ENCODE measurements at places on chromosomes 1 and 21.

GRCh38 chr1:152436593-152437496 lies 22.8 kb upstream of the CRNN start:
- DNase-seq = no peak

DNA sequence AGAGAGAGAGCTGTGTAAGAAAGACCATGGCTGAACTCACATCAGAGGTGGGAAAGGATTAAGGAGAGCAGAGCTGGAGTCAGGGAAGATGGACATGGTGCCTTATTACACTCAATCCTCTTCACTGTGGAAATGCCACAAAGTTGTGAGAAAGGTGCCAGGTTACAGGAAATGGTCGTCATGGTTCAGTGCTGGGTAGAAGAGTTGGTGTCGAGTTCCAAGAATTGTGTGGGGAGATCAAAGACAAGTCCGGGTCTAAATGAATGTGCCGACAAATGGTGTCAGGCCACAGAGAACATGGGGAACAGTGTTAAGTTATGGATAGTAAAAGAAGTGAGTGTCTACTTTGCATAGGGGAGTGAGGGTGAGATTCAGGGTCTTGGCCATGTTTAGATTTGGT lies 40.9 kb downstream of the LAMC2 start:
- no peak for DNase-seq

DNA sequence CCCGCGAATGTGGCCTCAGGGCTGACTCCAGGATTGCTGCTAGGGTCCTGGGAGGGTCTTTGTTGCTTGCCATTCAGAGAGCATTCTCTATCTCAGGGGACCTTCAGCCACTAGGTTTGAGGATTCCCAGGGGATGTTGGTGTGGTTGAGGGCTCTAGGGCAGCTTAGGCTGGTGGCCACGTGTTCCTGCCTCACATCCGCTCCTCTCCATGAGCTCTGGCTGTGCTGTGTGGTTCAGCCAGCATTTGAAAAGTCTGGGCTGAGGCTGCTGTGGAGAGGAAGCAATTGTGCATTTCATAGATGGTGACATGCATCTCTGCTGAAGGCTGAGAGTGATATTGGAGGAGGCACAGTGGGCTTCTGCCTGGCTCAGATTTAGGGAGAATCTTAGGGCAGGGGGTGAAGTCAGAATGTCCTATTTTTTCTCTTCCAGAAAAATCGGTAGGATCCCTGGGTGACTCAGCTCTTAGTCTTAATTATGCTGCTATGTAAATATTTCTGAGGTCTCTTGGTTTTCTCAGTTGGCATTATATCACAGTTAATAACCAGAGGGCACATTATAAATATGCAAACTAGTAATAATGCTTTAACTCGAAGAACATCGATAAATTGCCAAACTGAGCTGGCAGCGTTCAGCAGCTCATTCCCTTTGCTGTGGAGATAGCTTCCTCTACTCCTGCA lies 182.3 kb downstream of the CAMTA1 start:
- no peak for DNase-seq

DNA sequence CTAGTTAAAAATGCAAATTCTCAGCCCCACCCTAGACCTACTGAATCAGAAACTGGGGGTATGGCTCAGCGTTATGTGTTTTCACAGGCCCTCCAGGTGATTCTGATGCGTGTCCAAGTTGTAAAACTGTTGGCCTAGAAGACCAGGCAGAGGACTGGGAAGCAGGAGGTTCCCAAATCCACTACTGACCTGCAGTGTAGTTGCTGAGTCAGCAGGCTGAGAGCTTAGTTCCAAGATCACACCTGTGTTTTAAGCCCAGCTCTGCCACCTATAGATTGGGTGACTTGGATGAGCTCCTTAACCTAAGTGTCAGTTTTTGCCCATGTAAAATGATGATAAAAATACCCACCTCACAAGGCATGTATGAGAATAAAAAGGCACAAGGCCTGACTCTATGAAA lies 4.1 kb downstream of the GRHL3 start:
- DNase-seq = no peak

GRCh38 chr1:28301368-28302174 lies 27.3 kb upstream of the MED18 start:
- no peak for DNase-seq

DNA sequence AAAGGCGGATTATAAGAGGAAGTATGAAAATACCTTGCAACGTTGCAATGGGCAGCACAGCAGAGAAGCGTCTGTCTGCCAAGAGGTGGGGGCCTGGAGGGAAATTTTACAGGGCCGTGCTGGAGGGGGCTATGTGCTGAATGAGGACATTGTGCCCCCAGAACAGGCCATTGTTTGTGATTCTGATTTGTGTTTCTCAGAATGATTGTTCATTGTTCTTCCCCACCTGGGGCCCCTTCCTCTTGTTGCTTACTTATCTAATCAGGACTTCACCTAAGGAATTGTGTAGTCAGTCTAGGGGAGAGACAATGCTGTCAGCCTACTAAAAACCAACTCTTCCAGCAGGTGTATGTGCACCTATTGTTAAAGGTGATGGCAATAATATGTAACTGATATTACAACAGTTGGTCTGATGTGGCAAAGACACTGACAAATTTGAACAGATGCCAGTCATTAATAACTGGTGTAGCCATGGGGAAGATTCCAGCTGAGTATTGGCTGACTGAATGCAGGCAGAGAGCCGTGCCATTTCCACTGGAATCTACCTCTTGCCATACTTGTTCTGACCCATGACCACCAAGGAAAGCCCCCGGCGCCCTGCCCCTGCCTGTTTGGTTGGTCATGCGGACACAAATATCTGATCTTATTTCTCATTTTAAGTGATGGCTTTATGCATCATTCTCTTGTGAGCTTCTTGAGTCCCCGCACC lies 45.2 kb upstream of the PSEN2 start:
- DNase-seq = no peak

GRCh38 chr1:206465951-206466350 lies 4.3 kb upstream of the IKBKE start:
- DNase-seq = no peak

GRCh38 chr1:191707288-191707687 lies 451.0 kb upstream of the RGS18 start:
- DNase-seq = no peak

GRCh38 chr1:1435106-1435903 lies at the start of gene VWA1:
Gene VWA1 (plus strand): TSS chr1:1435690. CDS start chr1:1435749, 59 bp downstream.
- peak; percentile 59 for DNase-seq

- no peak for DNase-seq
Observed at GRCh38 chr1:227459326-227459841, 104.0 kb upstream of the ZNF678 start.

DNA sequence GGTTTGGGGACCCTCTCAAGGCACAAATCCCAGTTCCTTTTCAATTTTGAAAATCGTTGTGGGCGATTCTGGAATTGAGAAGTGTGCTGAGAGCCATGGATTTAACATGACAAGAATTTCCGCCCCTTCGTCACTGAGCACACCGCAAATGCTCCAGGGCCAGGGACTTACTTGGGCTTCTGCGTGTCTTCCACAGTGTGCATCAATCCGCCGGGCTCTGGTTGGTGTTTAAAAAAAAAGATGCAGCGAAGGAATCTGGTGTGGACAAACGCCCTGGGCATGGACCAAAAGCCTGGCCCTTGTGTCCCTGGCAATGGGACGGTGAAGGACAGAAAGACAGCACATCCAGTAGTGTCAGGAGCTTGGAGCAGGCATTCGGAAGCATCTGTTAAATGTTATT lies 696 bp upstream of the CLDN14 start:
- DNase-seq = no peak

DNA sequence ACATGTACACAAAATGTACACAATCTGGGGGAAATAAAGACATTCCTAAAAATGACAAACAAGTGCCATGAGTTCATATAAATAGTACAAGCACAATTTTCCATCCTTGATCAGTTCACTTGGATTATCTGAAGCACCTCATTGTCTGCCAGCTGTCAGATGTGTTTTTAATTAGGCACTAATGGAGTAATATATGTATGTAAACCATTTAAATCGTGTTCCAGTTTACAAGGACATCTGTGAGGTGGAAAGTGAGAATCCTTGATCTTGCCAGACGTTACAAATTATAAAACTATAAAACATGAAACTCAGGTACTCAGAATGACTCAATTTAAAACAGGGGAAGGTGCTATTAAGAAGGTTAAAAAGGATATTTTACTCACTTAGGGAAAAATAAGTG lies 1312.2 kb downstream of the PLA2G4A start:
- DNase-seq = no peak

GRCh38 chr1:37682334-37682987 lies 9.9 kb upstream of the CDCA8 start:
- peak; percentile 81 for DNase-seq

- DNase-seq = peak; percentile 56
Observed at GRCh38 chr1:220690140-220691052, at the start of gene C1orf115. Gene C1orf115 (plus strand): TSS chr1:220690363. CDS start chr1:220690403, 40 bp downstream.

DNA sequence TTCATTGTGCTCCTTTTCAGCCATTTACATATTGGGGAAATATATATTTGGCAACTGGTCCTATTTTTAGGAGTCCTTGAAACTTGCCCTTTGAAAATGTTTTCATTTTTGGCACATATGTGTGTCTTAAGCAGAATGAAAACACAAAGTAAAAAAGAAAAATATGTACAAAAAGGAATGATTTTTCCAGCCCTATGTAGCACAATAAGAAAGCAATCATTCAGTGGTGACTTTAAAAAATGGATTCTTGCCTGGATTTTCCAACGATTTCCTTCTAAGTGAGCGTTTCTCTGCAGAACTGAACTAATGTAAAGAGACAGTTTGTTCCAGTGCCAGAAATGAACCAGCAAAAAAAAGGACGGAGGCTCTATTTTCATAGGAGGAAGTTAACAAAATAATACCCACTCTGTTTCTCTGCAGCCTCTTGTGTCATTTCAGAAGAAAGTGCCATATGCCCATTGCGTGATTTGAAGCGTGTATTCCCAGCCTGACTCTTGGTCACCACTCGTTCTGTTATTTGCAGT lies 340.1 kb downstream of the SETD4 start:
- no peak for DNase-seq

- no peak for DNase-seq
Observed at GRCh38 chr1:59149435-59149834, 147.5 kb upstream of the FGGY start.

DNA sequence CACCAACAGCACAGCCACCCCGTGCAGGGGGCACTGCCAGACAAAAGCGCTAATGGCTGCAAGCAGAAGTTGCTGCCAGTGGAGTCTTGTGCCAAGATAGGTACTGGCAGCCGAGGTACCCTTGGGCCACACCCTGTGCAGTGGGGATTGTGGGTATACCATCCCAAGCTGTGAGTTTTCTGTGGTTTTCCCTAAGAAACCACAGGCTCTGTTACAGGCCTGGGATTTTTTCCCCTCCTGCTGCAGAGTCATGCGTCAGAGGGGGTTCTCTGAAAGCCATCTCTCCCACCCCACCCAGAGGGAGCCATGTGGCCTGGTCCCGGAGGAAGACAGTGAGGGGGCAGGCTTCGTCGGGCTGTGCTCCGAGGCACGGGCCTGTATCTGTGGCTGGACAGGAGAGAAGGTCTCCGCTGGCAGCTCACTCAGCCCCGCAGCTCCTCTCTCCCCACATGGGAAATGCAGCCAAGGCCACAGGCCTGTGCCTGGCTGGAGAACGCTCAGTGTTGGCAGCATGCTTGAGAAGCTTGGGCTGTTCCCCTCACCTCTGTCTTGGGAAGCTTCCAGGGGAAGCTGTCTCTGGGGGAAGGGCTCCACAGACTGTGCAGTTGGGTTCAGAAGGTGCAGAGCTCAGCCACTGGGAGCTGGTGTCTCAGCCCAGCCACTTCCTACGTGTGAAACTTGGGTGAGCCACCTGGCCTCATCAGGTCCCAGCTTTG lies 42.5 kb downstream of the NEK2 start:
- DNase-seq = no peak

- no peak for DNase-seq
Observed at GRCh38 chr1:3482378-3482849, 27.9 kb downstream of the ARHGEF16 start.

- DNase-seq = peak; percentile 41
Observed at GRCh38 chr1:92968138-92969032, 7.1 kb upstream of the DIPK1A start.

DNA sequence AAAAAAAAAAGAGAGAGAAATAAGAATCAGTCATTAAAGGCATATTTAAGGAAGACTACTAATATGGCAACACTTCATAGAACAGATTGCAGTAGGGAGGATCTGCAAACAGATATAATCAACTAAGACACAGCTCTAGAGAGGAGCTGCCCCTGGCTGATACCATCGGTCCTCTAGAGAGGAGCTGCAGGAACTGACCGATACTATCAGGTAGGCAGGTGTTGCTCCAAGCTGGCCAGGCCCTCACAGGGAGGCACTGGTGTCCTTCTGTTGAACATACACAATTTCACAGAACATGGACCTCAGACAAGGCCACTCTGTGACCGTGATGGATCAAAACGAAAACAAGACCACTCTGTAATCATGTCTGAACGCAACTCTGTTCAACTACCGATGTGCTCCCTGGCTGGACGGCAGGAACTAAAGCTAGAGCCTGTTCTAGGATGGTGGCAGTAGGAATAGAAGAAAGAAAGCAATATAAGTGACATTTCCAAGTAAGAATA lies 15.5 kb downstream of the SMYD3 start:
- no peak for DNase-seq

DNA sequence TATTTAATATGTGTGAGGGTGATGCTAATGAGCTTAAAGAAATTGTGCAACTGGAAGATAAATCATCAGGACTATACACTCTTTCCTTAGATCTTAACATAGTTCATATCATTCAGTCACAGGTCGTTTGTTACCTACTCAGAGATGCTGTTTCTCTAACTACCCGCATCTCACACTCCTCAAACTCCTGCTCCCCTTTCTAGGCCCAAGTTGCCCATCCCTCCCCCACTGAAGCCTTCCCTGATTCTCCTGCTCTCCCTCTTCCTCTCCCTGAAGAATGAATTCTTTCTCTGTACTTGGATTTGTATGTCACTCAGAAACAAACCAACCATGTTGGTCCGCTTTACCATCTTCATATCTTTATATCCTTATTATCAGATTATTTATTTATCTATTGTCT lies 9.1 kb downstream of the SH3GLB1 start:
- no peak for DNase-seq

DNA sequence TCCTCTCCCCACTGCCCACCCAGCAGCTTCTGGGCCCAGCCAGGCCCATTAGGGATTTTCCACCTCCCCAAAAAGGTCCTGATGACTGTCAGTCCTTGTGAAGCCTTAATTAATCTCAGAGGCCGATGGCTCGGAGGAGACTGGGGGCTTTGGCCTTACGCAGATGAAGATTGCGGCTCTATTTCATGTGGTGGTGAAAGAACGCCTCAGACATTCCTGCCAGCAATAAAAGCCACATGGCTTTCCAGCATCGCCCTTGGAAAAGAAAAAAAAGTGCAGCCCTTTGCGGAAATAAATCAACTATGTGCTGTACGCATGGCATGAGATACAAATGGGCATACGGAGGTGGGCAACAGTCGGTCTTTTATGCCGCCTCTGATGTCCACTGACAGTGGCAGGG lies 6.6 kb upstream of the RUNX3 start:
- DNase-seq = no peak

DNA sequence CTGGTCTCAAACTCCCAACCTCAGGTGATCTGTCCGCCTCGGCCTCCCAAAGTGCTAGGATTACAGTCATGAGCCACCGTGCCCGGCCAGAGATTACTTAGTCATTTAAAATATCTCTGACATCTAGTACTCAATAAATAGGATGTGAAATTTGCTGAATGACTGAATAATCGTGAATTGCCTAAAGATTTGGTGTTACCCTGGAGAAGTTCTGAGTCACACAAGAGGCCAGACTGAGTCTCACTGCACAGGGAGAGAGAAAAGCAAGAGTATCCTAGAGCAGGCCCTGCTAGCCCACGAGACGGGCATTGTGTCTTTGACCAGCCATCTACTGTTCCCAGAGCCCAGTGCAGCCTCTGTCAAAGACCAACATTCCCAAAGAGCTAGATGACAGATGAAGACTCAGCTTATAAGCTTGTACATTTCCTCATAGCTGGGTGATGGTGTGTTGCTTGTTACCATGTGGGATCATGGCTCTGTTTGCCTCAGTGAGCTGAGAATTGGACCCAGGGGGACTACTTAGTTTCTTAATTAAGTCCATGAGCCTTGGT lies 5.6 kb upstream of the EIF4G3 start:
- no peak for DNase-seq

All from activated CD4-positive, alpha-beta T cell treated with anti-CD3 and anti-CD28 coated beads for 4 hours (primary cell).